ENCODE measurements at places on chromosomes 5 and 9. TPM values are rescaled to one million over a fixed set of nuclear protein-coding genes. Genes with fewer than 3 reads are reported as not detected.

DNA sequence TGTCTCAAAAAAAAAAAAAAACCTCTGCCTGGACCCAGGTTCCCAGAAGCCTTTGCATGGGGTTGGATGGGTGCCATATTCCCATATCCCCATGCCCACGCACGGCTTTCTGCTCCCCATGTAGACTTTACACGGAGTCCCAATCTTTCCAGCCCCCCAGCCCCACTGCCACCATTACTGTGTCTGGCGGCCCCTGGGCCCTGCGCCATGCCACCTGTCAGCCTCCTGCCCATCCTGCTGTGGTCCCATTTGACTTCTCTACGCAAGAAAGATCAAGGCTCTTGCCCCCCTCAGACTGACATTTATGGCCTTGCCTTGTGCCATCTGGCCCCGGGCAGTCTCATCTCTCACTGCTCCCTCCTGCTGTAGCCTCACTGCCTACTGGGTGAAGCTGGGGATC, 6.5 kb upstream of the AK1 start:
- DNase-seq: no peak

- no peak for DNase-seq
Measured at GRCh38 chr9:126517833-126518356, 95.8 kb upstream of the LMX1B start.

- no peak for DNase-seq
Measured at GRCh38 chr5:148933903-148934432, 107.6 kb downstream of the ADRB2 start.

Gene EDIL3
- 41.7 TPM for total RNA-seq

Gene RAB14
- 38.1 TPM for total RNA-seq

Gene ZBED3
- 6.0 TPM for total RNA-seq

Gene LYSMD3
- 14.9 TPM for total RNA-seq

Gene RNF224
- not detected for total RNA-seq

Data from kidney epithelial cell (primary cell).